ENCODE measurements at places on chromosomes 11 and 22.

DNA sequence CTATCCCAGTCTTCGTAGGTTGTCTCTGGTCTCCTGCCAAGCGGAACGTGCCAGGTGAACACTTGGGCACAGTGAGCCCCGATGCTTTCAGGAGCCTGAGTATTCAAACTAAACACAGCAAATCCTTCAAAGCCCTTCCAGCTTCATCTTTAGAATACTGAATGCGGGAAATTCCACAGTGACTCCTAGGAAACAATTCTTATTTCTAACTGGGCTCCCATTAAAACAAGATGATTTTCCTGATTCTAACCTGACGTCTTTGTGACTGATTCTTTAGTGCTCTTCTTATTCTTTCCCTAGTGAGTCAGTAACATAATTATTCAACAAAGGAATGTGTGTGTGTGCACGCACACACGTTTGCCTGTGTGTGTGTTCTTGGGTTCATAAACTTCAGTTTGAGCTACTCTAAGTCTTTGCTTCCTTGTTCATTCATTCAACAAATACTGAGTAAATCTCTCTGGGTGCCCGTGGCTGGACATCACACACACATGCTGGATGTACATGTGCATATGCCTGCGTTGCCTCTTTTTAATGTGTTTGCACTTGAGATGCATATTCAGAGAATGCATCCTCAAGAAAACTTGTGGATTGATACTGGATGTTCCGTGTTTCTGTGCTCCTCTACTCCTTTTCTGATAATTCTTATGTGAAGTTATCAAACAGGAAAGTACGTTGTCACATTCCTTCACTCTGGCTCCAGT lies 134.5 kb downstream of the WNT7B start:
- no peak for DNase-seq

- no peak for DNase-seq
These were observed 725 bp downstream of the ARHGAP42 start for GRCh38 chr11:100687630-100688395.

GRCh38 chr11:65308281-65308891 lies 6.3 kb upstream of the CDC42EP2 start:
- no peak for DNase-seq

GRCh38 chr11:37907436-37908218 lies 1309.6 kb upstream of the RAG2 start:
- DNase-seq: no peak

DNA sequence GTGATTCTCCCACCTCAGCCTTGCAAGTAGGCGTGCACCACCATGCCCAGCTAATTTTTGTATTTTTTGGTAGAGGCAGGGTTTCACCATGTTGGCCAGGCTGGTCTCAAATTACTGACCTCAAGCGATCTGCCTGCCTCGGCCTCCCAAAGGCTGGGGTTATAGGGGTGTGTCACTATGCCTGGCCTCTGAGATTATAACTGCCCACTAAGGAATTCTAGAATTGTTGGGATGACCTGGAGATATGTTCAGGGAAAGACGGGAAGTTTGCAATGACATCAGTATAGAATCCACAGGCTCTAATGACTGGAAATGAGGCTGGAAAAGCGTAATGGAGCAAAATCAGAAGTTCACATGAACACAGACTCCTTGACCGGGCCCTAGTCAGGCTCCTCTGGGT lies 62.2 kb downstream of the CLMP start:
- no peak for DNase-seq

DNA sequence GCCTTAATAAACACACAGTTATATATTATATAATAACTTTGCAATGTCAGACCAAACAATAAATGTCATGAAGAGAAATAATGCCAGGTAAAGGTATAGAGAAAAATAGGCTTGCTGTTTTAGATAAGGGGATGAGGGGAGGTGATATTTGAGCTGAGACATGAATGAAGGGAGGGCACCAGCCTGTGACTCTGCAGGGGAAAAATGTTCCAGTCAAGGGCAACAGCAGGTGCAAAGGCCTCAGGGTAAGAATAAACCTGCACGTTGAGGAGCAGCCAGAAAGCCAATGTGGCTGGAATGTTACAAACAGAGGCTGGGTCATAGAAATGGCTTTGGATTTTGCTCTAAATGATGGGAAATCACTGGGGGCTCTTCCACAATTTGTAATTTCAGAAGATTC lies 519.6 kb downstream of the SOX6 start:
- DNase-seq: no peak

DNA sequence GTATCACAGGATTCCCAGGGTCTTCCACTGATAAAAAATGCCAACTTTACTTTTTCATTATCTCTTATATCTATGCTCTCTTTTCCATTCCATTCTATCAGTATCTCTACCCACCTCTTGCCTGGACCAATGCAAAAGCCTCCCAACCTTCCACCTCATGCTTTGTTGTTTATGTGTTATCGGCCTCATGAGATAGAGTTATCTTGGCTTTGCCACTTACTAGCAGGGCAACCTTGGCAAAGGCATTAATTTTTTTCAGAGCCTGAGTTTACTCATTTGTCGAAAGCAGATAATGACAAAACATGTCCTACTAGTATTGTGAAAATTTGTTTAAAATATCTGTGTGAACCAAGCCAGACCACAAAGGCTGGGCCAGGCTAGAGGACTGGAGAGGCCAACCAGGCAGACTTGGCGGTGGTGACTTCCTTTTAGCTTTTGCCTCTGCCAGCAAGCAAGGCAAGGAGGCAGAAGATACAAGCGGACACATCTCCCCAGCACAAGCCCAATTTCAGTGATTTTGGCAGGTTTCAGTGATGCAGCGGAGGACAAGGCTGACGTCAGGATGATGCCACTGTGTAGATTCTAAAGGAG lies 106.9 kb downstream of the ADAMTS15 start:
- DNase-seq: no peak

DNA sequence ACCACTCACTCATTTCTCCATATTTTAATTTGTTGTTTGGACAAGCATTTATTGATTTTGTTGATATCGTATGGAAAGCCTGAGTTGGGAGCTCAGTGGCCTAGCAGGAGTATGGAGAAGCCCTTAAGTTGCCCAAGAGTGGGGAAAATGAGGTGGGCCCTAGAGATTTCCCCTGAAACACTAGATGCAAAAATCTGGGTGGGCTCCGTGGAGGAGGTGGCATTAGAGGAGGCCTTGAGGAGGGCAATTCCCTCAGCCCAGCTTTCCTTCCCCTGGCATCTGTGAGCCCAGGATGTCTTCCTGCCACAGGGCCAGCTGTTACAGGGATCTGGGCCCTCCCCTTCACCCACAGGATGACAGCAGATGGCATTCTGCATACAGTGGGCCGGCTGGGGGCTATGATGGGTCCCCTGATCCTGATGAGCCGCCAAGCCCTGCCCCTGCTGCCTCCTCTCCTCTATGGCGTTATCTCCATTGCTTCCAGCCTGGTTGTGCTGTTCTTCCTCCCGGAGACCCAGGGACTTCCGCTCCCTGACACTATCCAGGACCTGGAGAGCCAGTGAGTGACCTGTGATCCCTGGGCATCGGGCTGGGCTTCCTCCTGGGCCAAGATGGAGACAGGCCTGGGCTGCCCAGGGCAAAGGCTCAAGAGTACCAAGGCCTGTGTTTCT lies 21.6 kb upstream of the SLC22A12 start:
- no peak for DNase-seq

DNA sequence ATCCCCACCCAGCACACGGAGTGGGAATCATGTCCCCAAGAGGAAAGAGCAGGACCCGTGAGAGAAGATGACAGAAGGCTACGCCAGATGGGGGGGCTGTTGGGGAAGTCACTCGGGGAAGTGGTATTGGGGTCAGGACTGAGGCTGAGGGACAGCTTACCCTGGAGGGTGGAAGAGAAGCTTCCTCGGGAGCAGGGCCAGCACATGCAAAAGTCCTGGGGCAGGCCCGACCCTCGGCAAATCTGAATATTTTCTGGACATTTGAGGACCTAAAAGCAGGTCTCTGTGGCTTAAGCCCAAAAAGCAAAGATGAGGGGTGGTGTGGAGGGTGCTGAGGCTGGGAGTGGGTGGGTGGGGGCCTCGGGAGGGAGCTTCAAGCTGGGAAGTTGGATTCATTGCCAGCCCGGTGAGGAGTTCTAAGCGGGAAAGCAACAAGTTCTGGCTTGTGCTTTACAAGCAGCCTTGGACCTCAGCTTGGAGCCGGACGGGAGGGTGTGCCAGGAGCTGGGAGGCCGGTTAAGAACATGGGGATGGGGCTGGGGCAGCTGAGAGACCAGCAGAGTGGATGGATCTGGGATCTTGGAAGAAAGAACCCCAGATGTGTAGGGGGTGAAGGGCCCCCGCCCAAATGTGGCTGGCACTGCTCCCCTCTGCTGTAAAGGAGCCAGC lies 34.9 kb downstream of the GRAMD4 start:
- no peak for DNase-seq

GRCh38 chr11:17986711-17987220 lies 26.1 kb downstream of the SERGEF start:
- DNase-seq: no peak

DNA sequence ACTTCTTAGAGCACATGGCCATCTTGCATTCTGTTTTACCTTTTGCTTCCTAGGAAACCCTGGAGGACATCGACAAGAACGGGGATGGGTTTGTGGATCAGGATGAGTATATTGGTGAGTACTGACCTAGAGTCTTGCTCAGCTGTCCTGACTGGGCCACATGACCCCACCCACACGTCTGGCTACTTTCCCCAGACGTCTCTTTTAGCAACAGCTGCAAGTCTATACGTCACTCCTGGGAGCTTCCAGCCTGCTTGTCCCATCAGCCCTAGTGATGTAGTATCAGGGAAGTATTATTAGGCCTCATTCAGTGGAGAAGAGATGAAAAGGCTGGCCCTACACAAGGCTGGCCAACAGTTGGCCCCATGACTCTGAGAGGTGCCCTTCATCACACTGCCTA lies 9.6 kb downstream of the RCN1 start:
- no peak for DNase-seq

DNA sequence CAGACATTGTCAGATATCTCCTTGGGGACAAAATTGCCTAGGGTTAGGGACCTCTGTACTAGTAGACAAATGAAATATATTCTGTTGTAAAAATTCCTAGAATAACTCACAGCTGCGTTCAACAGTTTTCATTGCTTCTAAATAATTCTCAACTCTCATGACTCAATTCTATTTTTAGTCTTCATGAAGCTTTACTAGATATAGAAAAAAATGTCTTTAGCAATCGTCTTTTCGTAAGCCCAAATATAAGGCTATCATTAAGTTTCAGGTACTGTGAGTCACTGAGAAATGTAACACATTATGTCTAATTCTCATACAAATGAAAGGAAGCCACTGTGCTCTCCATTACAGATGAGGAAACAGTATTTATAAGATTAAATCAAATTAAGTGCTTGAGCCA lies 6.4 kb downstream of the MMP12 start:
- DNase-seq: no peak

- no peak for DNase-seq
These were observed 108.4 kb upstream of the ZC3H12C start for GRCh38 chr11:109984634-109985289.

DNA sequence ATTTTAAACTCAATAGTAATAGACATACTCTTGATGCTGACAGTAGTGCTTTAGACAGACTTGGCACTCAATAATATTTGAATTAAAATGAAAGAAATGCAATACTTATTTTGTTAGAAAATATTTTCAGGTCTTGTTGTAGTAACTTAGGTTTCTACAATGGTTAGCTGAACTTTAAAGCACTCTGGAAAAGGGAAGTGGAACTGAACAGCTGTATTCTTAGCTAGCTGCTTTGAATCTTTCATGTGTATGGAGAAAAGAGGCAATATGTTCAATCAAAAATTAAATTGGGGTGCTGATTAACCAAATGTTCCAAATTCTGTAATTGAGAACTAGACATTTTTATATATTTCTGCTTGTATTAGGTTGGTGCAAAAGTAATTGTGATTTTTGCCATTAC lies 517.9 kb upstream of the RAG2 start:
- no peak for DNase-seq

DNA sequence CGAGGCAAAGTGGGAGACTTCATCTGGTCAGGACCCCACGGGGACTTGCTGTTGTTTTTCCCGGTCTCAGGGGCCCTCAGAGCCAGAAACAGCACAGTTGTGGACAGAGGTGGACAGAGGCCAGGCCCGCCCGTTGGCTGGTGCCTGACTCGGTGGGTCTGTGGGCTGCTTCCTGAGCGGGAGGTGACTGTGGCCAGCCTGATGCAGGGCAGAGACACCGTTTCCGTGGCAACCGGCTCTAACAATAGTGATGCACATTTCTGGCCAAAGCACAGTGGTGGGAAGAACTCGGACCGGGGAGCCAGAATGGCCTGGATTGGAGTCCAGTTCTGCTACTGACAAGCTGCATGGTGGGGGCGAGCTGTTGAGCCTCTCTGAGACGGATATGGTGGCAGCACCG lies 58.7 kb upstream of the ATXN10 start:
- no peak for DNase-seq

DNA sequence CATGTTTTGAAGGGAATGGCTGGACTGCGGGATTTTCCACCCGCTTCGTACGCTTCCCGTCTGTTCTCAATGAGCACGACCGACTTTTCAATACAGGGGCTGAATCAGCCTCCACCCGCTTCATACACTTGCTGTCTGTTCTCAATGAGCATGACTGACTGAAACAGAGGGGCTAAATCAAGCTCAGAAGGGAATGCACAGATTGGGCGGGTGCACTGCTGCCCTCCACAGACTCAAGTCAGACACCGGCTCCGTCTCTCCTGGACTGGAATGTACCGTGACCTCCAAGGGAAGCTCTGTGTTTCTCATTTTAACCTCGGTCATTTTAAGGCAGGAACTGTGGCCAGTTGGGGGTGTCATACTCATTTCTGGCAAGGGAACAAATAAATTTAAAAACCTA lies 48.5 kb downstream of the BRD1 start:
- no peak for DNase-seq

- DNase-seq: no peak
These were observed 41.0 kb upstream of the TH start for GRCh38 chr11:2212411-2213251.

DNA sequence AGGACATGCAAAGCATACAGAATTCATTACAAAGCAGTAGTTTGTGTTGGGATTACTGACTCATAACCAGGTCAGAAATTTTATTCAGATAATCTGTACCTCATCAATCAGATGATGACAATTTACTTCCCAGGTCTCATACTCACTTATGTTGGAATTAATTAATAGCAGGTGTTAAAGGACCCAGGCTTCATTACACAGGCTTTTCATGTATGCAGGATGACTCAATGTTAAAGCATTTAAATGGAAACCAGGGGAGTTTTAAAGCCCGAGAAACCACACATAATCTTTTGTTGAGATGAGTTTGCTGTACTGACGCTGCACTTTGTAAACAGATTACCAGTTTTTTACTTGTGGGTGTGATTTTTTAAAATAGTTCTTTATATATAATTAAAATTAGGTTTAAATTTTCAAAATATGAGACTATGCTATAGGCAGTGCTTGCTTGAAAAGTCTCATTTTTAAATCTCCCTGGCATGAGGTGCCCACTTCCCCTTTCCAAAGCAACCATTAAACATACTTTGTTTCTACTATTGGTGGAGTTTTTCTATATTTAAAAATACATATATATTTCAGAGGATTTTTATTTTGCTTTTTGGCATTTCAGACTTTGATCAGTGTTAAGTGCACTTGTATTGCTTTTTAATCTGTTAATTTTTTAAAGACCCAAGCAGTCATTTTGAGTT lies 41.0 kb downstream of the CEP57 start:
- DNase-seq: no peak

Measured in activated naive CD4-positive, alpha-beta T cell (primary cell).